ENCODE measurements at places on chromosomes 7 and 10. TPM values are rescaled to one million over a fixed set of nuclear protein-coding genes. Genes with fewer than 3 reads are reported as not detected.

HOXA11 gene
- 1.2 TPM for total RNA-seq

TMEM196 gene
- total RNA-seq, result not detected

GIMAP7 gene
- not detected for total RNA-seq

CLDN3 gene
- not detected for total RNA-seq

GDF2 gene
- not detected for total RNA-seq

MRC1 gene
- total RNA-seq, result not detected

C7orf57 gene
- 0.32 TPM for total RNA-seq

ANKRD61 gene
- 0.19 TPM for total RNA-seq

PMS2 gene
- 20.4 TPM for total RNA-seq

EVX1 gene
- not detected for total RNA-seq

GPR85 gene
- 0.83 TPM for total RNA-seq

PNLIPRP3 gene
- total RNA-seq, result 0.03 TPM

ACSM6 gene
- total RNA-seq, result not detected

PCLO gene
- 5.9 TPM for total RNA-seq

TRIM50 gene
- not detected for total RNA-seq

KIF20B gene
- 24.6 TPM for total RNA-seq

MOGAT3 gene
- total RNA-seq, result not detected

PTPRZ1 gene
- 3.6 TPM for total RNA-seq

SYT15 gene
- 0.08 TPM for total RNA-seq

DYDC2 gene
- not detected for total RNA-seq

FGFR2 gene
- 0.53 TPM for total RNA-seq

ASCC1 gene
- 15.2 TPM for total RNA-seq

ECHDC3 gene
- not detected for total RNA-seq

SFTPA1 gene
- total RNA-seq, result not detected

CYP26C1 gene
- 0.04 TPM for total RNA-seq

FBXO24 gene
- 3.8 TPM for total RNA-seq

CALML3 gene
- total RNA-seq, result not detected

AKR1C4 gene
- not detected for total RNA-seq

ANKRD1 gene
- 34.6 TPM for total RNA-seq

NEUROD6 gene
- total RNA-seq, result not detected

PSD gene
- 0.11 TPM for total RNA-seq

EPHB4 gene
- total RNA-seq, result 36.7 TPM

CRPPA gene
- 1.5 TPM for total RNA-seq

MAT1A gene
- total RNA-seq, result 0.19 TPM

RAB19 gene
- not detected for total RNA-seq

FLNC gene
- 0.03 TPM for total RNA-seq

LARP4B gene
- total RNA-seq, result 38.9 TPM

GIMAP1 gene
- not detected for total RNA-seq

PRKCQ gene
- 3.7 TPM for total RNA-seq

AGBL3 gene
- total RNA-seq, result 0.41 TPM

ABCC2 gene
- total RNA-seq, result 13.4 TPM

OR6B1 gene
- not detected for total RNA-seq

DGKB gene
- 0.32 TPM for total RNA-seq

TSPAN33 gene
- total RNA-seq, result 3.7 TPM

SLC16A9 gene
- 0.87 TPM for total RNA-seq

RBP3 gene
- not detected for total RNA-seq

ASB4 gene
- total RNA-seq, result not detected

SLC18A3 gene
- not detected for total RNA-seq

AIMP2 gene
- 67.9 TPM for total RNA-seq

PRLHR gene
- total RNA-seq, result not detected

ANXA7 gene
- total RNA-seq, result 39.1 TPM

DPYSL4 gene
- not detected for total RNA-seq

AOAH gene
- total RNA-seq, result not detected

Data from A375 (cell line).